Hepatocyte (in vitro differentiated cells): ENCODE measurements at places on chromosomes 7 and 10. TPM values are rescaled to one million over a fixed set of nuclear protein-coding genes. Genes with fewer than 3 reads are reported as not detected.

The LBX1 gene
- not detected in 2 replicates for total RNA-seq

The GOLGA7B gene
- 0.12 and 1.5 TPM in 2 replicates for total RNA-seq

- no peaks in the 10 kb centered on the region for H3K4me1 ChIP-seq
- peak; percentile 60 for DNase-seq
- no peaks in the 10 kb centered on the region for H3K36me3 ChIP-seq
- no peaks in the 10 kb centered on the region for H3K27me3 ChIP-seq
Measured at GRCh38 chr7:79272066-79272669, 181.3 kb downstream of the MAGI2 start.

- H3K27ac ChIP-seq = no peak overlapping the region
- no peaks in the 10 kb centered on the region for H3K27me3 ChIP-seq
- H3K36me3 ChIP-seq = no peaks in the 10 kb centered on the region
- no peak overlapping the region for H3K4me3 ChIP-seq
- no peak for DNase-seq
Measured at GRCh38 chr7:132232406-132232805, 343.9 kb downstream of the PLXNA4 start.
